ENCODE measurements at places on chromosomes 4 and X. TPM values are rescaled to one million over a fixed set of nuclear protein-coding genes. Genes with fewer than 3 reads are reported as not detected.
A peak's percentile ranks its signal among the peaks of the same experiment; 100 is the strongest.

The STPG2 gene
- 1.1 TPM for total RNA-seq

The MAGEB17 gene
- total RNA-seq = not detected

The KLHL8 gene
- total RNA-seq = 14.6 TPM

The TMEM271 gene
- not detected for total RNA-seq

The DHX15 gene
- total RNA-seq = 120 TPM

The MAOB gene
- 58.5 TPM for total RNA-seq

The VCX3B gene
- 0.38 TPM for total RNA-seq

DNA sequence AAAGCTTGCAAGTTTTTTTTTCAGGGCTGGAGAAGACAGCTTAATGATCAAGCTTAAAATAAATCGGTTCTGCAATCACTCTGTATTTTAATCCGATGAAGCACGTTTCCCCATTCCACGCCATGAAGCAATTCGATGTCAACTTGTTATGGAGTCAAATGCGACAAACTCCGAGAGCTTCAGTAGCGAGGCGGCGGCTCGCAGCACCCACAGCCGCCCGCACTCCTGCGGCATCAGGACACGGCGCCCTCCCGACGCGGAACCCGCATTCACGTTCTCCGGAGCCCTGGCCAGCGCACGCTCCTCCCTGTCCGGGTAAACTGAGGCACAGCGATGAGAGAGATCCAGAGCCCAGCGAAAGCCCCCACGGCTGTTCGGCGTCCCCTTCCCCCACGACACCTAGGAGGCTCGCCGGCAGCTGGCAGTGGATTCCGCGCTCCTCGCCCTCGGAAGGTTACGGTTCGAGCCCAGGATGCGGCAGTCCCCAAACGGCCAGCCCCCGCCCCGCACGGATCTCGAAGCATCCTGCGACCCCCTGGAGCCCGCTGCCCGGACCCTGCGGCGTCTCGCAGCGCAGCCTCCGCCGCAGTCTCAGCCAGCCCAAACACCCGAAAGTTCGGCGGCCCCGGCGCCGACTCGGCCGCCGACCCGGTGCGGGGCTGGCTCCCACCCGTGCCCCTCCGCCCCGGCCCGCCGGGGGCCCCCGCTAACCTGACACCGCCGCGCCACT lies 507 bp downstream of the MFAP3L start:
- H3K4me3 ChIP-seq = peak overlapping the region; percentile 73
- H3K4me1 ChIP-seq = no peaks in the 10 kb centered on the region
- H3K36me3 ChIP-seq = no peaks in the 10 kb centered on the region
- H3K27ac ChIP-seq = no peak overlapping the region
- no peaks in the 10 kb centered on the region for H3K27me3 ChIP-seq

- DNase-seq = no peak
- H3K4me3 ChIP-seq = no peak overlapping the region
- no peaks in the 10 kb centered on the region for H3K27me3 ChIP-seq
Observed at GRCh38 chr4:184196730-184197385, 20.8 kb downstream of the ENPP6 start.

GRCh38 chrX:95885074-95885473 lies 799.6 kb upstream of the DIAPH2 start:
- no peaks in the 10 kb centered on the region for H3K4me1 ChIP-seq
- DNase-seq = no peak
- no peaks in the 10 kb centered on the region for H3K27me3 ChIP-seq
- H3K4me3 ChIP-seq = no peak overlapping the region
- H3K27ac ChIP-seq = no peak overlapping the region
- H3K36me3 ChIP-seq = no peaks in the 10 kb centered on the region

GRCh38 chr4:83112678-83113428 lies 1.7 kb downstream of the PLAC8 start:
- H3K36me3 ChIP-seq = no peaks in the 10 kb centered on the region
- no peak overlapping the region for H3K27ac ChIP-seq
- H3K4me3 ChIP-seq = no peak overlapping the region

DNA sequence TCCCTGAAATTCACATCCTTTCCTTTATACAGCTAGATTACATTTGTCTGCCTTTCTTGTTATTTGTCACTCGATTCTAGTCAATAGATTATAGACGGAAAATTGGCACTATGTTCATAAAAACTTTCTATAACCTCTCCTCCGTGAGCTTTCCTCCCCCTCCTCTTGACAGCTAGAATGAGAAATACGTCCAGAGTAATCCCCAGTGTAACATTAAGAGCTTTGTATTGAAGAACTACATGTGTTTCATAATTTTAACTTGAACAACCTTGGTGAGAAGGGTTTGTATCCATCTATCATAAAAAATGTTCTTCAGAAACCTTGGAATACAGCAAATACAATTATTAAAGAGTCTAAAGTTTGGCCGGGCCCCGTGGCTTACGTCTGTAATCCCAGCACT lies 1707.4 kb downstream of the PCDH7 start:
- H3K36me3 ChIP-seq = no peaks in the 10 kb centered on the region
- H3K4me1 ChIP-seq = no peaks in the 10 kb centered on the region
- H3K4me3 ChIP-seq = no peak overlapping the region
- DNase-seq = no peak
- no peaks in the 10 kb centered on the region for H3K27me3 ChIP-seq

Data from kidney (tissue), 22 donors.